Ureter (tissue), 1 donor: ENCODE measurements at places on chromosomes 7 and 10. TPM values are rescaled to one million over a fixed set of nuclear protein-coding genes. Genes with fewer than 3 reads are reported as not detected.

STEAP1 gene
- total RNA-seq = 20.5 TPM

SDHAF3 gene
- 27.4 TPM for total RNA-seq

DNA sequence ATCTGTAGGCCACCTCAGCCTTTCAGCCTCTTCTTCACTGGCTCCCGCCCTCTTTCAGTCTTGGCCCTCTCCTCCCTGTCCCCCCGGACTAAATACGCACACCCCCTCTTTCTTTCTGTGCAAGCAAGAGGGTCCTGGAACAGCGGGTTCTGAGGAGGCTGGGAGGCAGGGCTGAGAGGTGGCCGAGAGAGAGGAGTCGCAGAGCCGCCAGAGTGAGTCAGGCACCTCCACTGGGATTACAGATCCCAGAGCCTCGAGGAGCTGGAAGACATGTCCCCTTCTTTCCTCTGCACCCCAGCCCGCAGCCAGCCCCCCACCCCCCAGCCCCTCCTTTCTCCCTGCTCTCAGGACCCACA, 182 bp downstream of the CCDC136 start:
- no peak for DNase-seq

DNA sequence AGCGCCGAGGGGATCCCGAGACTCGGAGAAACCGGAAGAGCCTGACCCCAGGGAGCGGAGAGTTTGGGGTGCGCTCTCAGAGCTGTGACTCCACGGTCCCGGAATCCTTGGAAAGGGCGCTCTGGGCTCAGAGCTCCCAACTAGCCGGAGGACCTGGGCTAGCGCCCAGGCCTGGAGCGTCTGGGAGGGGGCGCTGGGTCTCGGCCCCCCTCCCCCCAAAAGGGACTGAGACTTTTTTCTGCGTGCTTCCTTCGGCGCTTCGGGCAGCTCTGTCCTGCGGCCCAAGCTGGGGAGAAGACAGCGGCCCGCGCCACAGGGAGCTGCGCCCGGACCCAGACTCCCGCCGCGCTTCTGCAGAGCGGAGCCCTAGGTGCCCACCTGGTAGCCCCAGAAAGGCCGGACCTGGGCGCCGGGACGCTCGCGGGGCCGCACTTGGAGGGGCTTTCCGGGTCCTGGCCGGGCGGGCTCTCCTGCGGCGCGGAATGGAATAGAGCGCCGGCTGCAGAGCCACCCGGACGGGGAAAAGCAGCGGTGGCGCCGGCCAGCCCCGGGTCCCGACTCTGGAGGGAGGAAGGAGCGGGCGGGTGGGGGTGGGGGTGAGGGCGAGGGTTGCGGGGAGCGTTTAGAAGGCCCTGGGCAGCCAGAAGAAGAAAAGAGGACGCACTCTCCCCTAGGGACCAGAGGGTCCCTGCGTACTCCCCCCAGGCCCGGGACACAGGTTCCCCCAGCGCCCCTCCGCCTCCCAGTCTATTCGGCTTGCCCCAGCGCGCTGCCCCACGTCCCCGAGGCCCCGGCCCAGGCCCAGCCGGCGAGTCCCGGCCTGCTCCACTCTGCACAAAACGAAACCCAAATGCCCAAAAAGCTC, 4.7 kb downstream of the ZNF503 start:
- no peak for DNase-seq

- DNase-seq = no peak
These were observed 247.1 kb upstream of the GALNT17 start for GRCh38 chr7:70884809-70885208.

- no peak for DNase-seq
These were observed 708.1 kb upstream of the PCDH15 start for GRCh38 chr10:55509168-55509567.

DNA sequence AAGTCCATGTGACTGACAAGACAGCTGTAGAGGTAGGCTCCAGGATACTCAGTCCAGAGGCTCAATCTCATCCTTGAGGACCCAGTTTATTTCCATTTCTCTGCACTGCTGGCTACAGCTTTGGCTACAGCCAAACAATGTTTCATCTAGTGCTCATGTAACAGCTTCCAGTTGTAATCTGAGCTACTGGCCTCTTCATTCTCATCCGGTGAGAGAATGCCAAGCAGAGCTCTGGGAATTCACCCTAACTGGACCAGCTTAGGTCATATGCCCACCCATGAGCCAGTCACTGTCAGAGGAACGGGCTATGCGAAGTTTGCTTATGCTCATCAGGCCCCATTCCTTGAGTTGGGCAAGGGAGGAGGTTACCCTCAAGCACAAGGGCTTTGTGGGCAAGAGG, 192.9 kb downstream of the EVX1 start:
- DNase-seq = no peak

GRCh38 chr10:105707603-105708002, 1066.5 kb downstream of the SORCS3 start:
- DNase-seq = no peak

SLC39A12 gene
- 0.13 TPM for total RNA-seq

- DNase-seq = no peak
These were observed 272.4 kb upstream of the SP8 start for GRCh38 chr7:21059069-21059468.

DNA sequence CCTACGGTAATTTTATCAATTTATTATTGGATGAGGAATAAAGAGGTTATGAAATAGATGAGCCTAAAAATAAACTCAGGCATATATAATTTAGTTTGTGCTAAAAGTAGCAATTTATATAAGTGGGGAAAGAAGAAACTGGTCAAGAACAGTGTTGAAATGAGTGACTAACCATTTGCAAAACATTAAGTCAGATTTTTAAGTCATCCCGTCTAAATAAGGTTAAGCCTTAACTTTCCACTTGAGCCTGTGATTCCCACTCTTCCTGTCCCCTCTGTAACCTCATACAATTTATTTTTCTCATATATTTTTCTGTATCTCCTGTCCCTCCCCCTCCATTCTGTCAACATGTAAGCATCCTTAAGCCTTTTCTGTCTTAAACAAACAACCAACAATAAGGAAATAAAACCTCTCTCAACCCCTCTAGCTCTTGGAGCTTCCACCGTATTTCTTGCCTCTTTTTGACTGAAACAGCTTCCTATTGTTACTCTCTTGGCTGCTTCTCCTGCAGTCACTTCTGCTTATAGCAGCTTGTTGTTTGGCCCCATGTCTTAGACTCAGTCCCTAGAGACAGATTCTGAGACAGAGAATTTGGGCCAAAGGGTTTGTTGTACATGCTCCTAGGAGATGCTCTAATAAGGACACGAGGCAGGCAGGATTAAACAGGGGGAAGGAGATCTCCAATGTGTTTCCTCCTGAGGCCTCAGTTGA, 109.7 kb downstream of the GNAI1 start:
- no peak for DNase-seq

OR9A2 gene
- total RNA-seq = not detected

- DNase-seq = no peak
These were observed 95.5 kb upstream of the PRSS58 start for GRCh38 chr7:142353147-142354060.

GRCh38 chr10:108653531-108653930, 1269.8 kb downstream of the XPNPEP1 start:
- no peak for DNase-seq

WNT8B gene
- total RNA-seq = 0.99 TPM

DNA sequence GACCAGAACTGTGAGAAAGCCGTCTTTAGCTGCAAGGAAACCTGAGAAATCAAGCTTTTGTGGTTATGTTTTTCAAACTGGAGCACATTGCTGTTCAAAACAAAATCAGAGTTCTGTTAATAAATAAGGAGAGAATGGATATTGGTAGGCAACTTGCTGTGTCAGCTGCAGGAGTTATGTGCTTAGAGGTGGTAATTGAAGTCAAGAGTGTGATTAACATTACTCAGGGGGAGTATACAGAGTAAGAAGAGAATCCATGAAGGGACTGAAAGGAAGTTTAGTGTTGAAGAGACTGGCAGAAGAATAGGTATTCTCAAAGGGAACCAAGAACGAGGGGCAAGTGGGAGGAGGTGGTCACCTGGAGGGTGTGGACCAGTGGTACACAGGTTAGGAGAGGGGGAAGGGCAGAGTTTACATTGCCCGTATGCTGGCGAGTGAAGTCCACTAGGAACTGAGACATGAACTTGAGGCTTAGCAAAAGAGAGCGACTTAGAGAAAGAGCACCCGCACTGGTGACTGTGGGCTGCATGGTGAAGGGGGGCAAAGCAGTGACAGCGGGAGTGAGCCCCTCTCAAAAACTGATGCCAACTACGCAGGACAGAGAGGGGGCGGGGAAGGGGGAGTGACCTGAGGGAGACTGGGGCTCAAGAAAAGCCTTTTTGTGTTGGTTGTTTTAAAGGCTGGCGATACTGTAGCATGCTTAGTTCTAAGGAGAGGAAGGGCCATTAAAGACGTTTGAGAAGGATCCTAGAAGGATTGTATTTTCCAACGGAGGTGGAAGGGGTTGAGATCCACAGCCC, 80.0 kb downstream of the SDK1 start:
- DNase-seq = no peak

LZTS2 gene
- 63.6 TPM for total RNA-seq

DKK1 gene
- total RNA-seq = 22.5 TPM

DNA sequence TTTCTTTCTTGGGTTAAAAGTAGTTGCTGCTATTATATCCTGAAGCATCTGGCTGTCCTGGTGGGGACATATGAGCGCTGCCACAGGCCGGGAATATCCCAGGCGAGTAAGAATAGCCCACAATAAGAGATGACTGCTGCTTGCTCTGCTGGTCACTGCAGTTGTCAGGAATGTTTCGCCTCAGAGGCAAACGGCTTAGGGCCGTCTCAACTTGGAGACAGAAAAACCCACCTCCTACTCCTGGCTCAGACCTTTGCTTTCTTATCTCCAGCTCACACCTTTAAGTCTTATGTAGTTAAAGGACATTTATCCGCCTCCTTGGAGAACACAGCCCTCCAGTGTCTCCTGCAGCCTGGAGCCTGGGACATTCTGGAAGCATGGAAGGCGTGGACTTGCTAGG, at the start of gene GJD4:
Gene GJD4, plus strand, starts transcription at position 151 of the 400 bp plus-strand sequence. Its CDS starts 227 bp downstream, at position 378.
- DNase-seq = no peak

PNLIPRP1 gene
- total RNA-seq = not detected

- DNase-seq = no peak
These were observed 30.8 kb upstream of the EFCAB10 start for GRCh38 chr7:105611856-105612775.

GRCh38 chr10:26238378-26238777, 21.8 kb downstream of the GAD2 start:
- no peak for DNase-seq

- no peak for DNase-seq
These were observed 358.7 kb downstream of the PHF14 start for GRCh38 chr7:11332186-11332864.

DNA sequence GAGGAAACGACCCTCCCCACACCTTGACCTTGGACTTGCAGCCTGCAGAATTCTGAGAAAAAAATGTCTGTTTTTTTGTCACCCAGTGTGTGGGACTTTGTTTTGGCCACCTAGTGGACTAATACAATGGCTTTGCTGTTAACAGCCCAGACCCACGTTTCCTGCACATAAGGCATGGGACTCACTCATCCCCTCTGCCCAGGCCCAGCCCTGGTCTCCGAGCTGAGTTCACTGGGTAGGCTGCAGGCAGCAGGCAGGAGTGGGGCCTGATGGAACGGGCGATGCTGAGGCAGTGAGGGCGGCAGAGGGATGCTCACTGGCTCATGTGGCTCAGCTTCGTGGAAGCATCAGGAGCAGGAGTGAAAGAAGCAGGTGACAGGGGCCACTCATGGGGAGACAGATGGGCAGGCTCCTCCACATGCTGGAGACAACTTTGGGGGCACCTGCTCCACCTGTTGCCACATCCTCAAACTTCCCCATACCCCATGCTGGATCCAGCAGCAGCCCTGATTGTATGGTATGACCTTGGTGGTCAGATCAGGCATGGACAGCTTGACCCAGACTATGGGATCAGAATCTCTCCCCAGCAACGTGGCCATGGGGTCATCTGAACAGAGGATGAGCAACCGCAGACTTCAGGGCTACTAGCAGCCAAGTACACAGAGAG, 65.8 kb upstream of the ANTXRL start:
- DNase-seq = no peak

RNLS gene
- total RNA-seq = 20.8 TPM

DNA sequence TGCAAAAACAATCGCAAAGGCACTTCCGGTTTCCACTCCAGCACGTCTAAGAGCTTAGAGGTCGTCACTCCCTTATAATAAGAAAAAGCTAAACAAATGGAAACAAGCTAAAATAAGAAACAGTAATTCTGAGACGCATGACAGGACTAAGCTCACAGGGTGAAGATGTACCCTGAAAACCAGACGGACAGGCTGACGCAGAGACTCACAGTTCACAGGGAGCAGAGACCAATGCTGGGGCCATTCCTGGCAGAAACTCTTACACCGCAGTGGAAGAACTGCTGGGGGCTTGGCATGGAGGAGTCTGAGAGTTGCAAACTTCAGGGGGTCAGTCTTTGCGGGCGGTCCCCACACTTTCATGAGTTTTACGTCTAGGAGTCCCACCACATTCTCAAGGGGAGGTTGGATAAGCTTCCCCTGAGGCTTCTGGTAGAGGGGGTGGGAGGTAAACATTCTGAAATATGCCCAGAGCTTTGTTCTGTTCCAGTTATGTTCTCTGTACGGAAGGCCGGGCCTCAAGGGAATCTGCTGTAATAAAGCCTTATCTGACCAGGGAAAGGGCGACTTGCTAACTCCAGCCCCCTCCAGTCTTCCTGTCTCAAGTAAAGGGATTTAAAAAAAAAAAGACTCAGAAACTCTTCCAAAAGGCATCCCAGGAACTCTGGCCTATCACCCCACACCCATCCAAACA, 47.8 kb downstream of the BRI3 start:
- no peak for DNase-seq

- no peak for DNase-seq
These were observed 40.2 kb downstream of the ZNF365 start for GRCh38 chr10:62414359-62414758.

ARHGAP22 gene
- total RNA-seq = 4.6 TPM

DNA sequence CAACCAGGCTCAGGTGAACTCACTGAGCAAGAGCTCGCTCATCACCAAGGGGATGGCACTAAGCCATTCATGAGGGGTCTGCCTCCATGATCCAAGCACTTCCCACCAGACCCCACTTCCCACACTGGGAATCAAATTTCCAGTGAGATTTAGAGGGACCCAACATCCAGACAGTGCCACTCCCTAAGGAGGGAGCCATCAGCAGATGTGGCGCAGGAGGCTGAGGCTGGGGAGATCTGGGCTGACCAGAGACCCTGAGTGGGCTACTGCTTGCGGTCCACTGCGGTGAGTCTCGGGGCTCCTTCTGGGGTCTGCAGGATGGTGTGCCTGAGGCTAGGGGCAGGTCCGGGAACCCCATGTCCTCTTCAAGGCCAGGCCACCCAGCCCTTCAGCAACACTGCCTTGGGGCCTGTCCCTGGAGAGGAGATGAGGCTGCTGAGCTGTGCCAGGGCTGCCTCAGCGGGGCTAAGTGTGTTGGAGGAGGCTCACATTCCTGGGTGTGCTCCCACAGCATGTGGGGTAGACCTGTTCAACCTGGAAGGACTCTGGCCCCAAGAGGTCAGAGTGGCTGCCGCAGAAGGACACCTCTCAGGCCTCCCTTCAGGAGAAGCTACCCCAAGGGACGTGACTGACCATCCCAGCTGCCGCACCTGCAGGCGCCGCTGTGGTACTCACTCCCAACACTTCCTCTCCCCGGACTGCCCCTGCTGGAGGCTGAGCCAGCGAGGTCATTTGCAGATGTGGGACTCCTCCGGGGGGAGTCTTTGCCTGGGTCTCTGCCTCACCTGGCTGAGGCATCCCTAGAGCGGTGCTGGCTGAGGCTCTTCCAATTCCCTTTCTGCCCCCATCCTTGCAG, 22.3 kb upstream of the PCBD1 start:
- no peak for DNase-seq
